Lung (tissue), 17 donors: ENCODE measurements at places on chromosomes 6 and 20. TPM values are rescaled to one million over a fixed set of nuclear protein-coding genes. Genes with fewer than 3 reads are reported as not detected.

- peak overlapping the region; percentile 100 for H3K27ac ChIP-seq
- peak; percentile 84 for DNase-seq
- peak overlapping the region; percentile 88 for H3K4me3 ChIP-seq
- no peaks in the 10 kb centered on the region for H3K27me3 ChIP-seq
- H3K4me1 ChIP-seq = no peaks in the 10 kb centered on the region
Observed at GRCh38 chr6:136288566-136289326, 900 bp downstream of the BCLAF1 start.

DNA sequence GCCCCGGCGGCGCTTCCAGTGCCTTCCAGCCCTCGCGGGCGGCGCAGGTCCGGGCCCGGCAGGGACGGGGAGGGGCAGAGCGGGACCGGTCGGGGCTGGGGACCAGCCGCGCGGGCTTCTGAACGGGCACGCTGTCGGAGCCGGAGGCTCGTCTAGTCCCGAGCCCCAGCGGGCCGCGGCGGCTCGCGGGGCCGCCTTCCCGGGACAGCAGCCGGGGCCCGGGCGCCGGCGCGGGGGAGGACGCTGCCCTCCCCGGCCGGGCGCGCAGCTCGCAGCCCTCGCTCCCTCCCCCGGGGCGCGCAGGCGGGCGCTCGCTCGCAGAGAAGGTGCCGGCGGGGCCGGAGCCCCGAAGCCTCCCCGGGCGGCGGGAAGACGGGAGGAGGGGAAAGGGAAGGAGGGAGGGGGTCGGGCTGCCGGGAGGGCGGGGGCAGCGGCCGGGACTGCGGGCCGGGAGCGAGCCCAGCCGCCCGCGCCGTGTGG, 696 bp upstream of the SIRPA start:
- H3K36me3 ChIP-seq = no peaks in the 10 kb centered on the region
- DNase-seq = peak; percentile 67
- H3K4me1 ChIP-seq = peaks cover 17% of the 10 kb centered on the region
- H3K27ac ChIP-seq = peak overlapping the region; percentile 83
- peak overlapping the region; percentile 36 for H3K4me3 ChIP-seq

The LRRN4 gene
- polyA plus RNA-seq = 26.9 TPM

GRCh38 chr6:139944976-139945375, 570.5 kb upstream of the CITED2 start:
- no peaks in the 10 kb centered on the region for H3K36me3 ChIP-seq
- no peak overlapping the region for H3K4me3 ChIP-seq
- no peak overlapping the region for H3K27ac ChIP-seq

DNA sequence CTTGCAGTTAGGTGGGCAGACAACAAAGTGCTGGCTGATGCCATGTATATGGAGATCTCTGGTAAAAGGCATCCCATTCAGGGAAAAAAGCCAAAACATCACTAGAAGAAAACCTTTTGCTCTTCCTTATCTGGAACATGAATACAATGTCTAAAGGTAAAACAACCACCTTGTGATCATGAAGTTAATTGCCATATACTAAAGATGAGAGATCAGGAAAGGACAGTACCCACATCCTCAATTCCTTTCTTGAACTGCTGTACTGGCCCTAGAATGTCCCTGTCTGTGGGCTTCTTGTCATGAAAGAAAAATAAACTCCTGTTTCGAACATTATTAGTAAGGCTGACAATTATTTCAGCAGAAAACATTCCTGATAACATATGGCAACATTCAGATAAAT, 19.3 kb downstream of the DEK start:
- H3K27ac ChIP-seq = no peak overlapping the region
- no peaks in the 10 kb centered on the region for H3K27me3 ChIP-seq
- H3K4me3 ChIP-seq = no peak overlapping the region

DNA sequence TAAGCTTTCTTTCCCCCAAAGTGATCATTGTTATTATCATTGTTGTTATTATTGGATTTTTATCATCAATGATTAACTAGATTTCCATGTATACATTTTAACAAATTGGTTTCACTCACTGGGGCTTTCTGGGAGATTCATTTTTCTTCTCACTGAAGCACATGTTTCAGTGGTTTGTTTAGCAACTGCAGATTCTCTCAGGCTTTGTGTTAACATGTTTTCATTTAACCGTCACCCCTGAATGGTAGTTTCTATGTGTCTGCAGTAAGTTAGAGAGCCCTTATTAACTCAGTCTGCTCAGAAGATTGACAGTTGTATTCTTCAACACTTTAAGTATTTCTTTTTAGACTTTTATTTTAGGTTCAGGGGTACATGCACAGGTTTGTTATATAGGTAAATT, 12.4 kb downstream of the ZKSCAN4 start:
- DNase-seq = no peak
- no peaks in the 10 kb centered on the region for H3K27me3 ChIP-seq
- H3K36me3 ChIP-seq = peaks cover under 1% of the 10 kb centered on the region
- no peak overlapping the region for H3K27ac ChIP-seq

The GNMT gene
- polyA plus RNA-seq = 1.3 TPM

The DDO gene
- 2.2 TPM for polyA plus RNA-seq
